G401 (cell line): ENCODE measurements at places on chromosomes 3 and 15. TPM values are rescaled to one million over a fixed set of nuclear protein-coding genes. Genes with fewer than 3 reads are reported as not detected.
A peak's percentile ranks its signal among the peaks of the same experiment; 100 is the strongest.

GRCh38 chr3:190718097-190718496 lies 144.4 kb downstream of the GMNC start:
- DNase-seq, result no peak

DNA sequence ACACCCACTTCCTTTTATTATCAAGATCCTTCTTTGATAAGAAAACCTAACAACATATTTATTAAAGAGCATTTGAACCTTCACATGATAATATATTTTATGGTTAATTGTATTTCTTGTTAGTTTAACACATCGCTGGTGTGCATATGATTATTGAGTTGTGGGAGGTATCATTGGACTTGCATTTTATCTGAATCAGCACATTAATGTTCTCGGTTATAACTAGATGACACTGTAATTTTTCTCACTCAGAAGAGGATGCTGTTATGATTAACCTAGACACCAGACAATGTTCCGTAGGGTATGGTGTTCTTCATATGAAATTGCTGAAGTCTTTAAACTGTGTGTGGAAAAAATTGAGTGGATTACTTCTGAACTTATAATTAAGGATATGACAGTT lies 1188.3 kb upstream of the EPHA6 start:
- DNase-seq, result no peak

- DNase-seq, result peak; percentile 23
Observed at GRCh38 chr3:77370413-77370812, 330.5 kb downstream of the ROBO2 start.

GRCh38 chr15:89307046-89307587 lies 27.5 kb downstream of the POLG start:
- DNase-seq, result no peak

The NANOGP8 gene
- total RNA-seq, result 1.7 TPM in 1 of 2 replicates, not detected in the other
